ENCODE measurements at places on chromosomes 13 and 19.

DNA sequence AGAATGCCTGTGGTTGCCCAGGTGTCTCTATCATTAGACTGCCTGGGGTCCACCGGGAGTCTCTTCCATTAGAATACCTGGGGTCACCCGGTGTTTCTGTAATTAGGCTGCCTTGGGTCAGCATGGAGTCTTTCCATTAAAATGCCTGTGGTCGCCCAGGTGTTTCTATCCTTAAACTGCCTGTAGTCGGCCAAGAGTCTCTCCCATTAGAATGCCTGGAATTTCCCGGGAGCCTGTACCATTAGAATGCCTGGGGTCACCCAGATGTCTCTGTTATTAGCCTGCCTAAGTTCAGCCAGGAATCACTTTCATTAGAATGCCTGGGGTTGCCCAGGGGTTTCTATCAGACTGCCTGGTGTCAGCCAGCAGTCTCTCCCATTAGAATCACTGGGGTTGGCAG is 1492.8 kb downstream of the UQCRFS1 start:
- DNase-seq: no peak

GRCh38 chr13:88919970-88920628 is 1248.9 kb downstream of the SLITRK5 start:
- DNase-seq: no peak

DNA sequence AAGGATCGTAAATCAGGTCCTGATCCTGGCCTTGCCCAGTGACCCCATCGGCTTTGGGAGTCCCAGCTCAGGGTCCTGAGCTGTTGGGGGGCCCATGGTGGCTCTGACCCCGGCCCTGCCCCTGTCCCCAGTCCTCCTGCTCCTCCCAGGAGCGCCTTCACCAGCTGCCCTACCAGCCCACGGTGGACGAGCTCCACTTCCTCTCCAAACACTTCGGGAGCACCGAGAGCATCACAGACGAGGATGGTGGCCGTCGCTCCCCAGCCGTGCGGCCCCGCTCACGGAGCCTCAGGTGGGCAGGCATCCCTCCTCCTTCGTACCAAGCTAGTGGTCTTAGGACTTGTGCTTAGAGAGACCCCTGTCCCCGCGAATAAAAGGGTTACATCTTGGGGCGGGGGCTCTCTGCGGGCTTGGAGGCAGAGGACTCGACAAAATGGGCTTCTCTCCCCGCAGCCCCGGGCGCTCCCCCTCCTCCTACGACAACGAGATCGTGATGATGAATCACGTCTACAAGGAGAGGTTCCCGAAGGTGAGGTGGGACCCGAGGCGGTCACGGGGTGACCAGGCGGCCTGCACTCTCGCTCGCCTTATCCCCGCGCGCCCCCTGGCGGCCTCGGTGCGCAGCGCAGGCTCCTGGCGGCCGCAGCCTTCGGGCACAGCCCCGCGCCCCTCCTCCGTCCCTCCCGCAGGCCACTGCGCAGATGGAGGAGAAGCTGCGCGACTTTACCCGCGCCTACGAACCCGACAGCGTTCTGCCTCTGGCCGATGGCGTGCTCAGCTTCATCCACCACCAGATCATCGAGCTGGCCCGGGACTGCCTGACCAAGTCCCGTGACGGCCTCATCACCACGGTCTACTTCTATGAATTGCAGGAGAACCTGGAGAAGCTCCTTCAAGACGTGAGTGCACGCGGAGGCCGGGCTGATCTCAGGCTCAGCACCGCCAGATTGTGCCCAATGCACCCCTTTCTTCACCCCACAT is 9.1 kb downstream of the MAST1 start:
- peak; percentile 96 for DNase-seq

GRCh38 chr13:75153834-75154233 is 328.1 kb downstream of the TBC1D4 start:
- DNase-seq: no peak

Data from retina (tissue), 1 donor.